ENCODE measurements at places on chromosomes 11 and 22.

GRCh38 chr11:64713016-64713707 is 9.8 kb downstream of the NRXN2 start:
- DNase-seq: no peak

DNA sequence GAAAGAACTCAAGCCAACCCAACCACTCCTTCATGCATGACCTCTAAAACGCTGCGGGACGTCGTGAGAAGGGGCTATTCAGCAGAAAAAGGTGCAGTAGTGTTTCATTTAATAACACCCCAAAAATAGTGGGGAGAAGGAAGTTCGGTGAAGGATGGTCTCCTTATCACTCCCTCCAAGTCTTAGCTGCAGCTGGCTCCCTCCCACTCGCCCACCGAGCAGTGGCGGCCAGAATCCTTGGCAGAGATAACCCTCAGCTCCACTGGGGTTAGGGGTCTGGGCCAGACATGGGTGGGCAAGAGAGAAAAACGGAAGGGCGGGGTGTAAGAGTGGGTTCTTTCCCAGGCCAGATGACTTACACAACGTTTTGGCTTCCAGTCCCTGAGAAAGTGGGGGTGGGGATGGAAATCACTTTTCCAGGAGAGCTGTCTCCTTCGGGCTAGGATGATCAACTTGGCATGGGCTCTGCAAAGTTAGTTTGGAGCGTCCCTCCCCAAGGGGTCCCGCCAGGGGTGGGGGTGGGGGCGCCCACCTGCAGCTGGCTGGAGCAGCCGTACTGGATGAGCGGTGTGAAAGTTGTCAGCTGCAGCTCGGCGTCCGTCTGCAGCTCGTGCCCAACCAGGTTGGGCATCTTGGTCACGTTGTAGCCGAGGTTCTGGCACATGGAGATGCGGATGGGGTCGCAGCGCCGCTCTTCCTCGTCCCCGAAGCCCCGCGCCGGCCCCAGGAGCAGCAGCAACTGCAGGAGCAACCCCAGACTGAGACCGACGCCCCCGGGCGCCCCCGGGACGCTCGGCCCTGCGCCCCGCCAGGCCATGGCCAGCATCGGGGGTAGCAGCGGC is 705 bp downstream of the FZD4 start:
- no peak for DNase-seq

GRCh38 chr11:62710001-62710345 is 2.5 kb downstream of the GNG3 start:
- no peak for DNase-seq

DNA sequence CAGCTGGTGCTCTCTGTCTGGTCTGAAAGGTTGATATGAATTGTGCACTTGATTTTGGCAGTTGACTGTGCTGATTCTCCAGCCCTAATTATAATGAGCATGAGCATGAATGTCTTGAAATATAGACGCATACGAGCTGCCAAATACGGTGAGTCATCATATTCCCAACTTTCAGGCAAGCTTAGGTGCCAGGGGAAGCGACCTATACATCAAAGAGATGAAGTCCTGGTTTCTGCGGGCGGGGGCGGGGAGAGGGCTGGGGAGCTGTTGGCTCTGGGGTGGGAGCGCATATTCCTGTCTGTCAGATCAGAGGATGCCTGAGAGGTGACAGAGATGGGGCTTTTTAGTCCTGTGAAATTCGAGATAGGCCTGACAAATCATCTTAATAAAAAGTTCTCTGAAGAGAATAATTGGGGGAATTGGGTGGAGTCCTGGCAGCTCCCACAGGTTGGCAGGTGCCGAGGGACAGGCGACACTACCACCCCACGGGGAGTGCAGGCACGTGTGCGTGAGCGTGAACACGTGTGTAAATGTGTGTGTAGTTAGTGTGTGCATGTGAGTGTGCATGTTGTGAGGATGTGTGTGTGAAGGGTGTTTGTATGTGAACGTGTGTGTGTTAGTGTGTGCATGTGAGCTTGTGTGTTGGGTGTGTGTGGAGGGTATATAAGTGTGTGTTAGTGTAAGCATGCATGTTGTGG is 865.3 kb downstream of the TBC1D22A start:
- no peak for DNase-seq

GRCh38 chr22:48729499-48730171 is 1098.0 kb downstream of the BRD1 start:
- no peak for DNase-seq

- no peak for DNase-seq
Measured at GRCh38 chr11:108965306-108966001, 300.6 kb downstream of the DDX10 start.

DNA sequence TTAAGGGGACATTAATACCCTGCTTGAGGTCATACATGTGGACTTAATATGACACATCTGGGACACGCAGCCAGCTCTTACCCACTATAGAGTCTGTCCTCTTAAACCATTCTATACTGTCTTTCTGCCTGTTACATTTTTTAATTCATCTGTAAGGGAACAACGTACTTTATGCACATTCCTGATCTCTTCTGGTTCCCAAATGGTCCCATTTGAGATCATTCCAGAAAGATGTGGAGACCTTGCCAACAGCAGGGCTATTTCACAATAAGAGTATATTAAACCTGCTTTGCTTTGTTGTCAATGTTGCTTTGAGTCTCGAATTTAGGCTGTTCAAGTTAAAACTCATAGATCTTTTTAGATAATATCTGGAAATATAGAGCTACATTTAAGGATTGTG is 332.2 kb upstream of the RAG2 start:
- no peak for DNase-seq

- no peak for DNase-seq
Measured at GRCh38 chr11:106446955-106447354, 369.5 kb downstream of the AASDHPPT start.

DNA sequence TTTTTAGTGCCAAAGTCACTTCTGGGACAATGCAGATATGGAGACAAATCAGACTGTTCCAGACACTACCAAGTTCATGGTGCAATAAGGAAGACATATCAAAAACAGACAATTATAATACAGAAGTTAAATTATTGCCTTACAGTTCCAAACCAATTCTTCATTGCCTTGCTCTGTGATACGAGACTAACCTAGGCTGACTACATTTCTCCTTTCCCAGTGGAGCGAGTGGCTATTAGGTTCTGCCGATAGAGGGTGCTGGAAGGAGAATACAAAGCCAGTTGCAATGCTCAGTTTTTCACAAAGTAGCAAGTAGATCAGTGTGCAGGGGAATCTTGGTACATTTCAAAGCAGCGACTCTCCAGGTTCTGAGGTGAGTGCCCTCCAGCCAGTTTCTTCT is 67.8 kb downstream of the FAM168A start:
- no peak for DNase-seq

- no peak for DNase-seq
Measured at GRCh38 chr11:15769203-15769602, 587.1 kb downstream of the SOX6 start.

- DNase-seq: no peak
Measured at GRCh38 chr22:39360674-39361413, 11.1 kb downstream of the SYNGR1 start.

- DNase-seq: no peak
Measured at GRCh38 chr11:78940500-78941225, 366.0 kb upstream of the NARS2 start.

DNA sequence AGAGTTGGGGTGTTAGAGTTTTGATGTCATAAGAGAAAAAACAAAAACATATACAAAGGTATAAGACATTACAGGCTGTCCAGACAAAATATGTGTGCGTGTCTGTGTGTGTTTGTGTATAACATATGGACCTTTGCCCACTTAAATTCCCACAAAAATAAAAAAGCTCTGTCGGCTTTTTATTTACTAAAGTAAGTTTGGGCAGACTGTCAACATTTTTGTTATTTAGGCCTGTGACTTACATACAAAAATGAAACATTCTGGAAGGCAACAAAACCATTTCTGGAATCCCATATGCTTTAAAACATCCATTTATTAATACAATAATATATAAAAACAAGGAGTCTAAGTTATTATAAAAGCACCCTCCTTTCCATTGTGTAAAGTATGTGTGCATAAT is 960.1 kb upstream of the FAT3 start:
- DNase-seq: no peak

GRCh38 chr11:3927129-3927796 is 71.8 kb downstream of the STIM1 start:
- no peak for DNase-seq

DNA sequence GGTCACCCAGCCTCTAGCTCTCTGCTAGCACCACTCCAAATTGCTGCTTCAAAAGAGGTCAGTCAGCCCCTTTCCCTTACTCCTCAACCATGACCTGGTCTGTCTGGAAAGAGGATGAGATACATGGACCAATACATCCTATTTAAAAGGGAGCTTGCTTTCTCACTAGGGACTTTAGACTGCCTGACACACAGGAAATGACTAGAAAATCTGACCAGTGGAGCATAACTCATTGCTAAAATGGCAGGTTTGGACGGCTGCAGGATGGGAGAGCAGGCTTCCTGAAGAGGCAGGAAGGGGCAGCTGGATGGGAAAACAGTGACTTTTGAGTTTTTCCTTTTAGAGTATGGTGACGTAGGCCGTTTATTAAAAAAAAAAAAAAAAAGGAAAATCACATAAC is 25.3 kb downstream of the STIM1 start:
- no peak for DNase-seq

DNA sequence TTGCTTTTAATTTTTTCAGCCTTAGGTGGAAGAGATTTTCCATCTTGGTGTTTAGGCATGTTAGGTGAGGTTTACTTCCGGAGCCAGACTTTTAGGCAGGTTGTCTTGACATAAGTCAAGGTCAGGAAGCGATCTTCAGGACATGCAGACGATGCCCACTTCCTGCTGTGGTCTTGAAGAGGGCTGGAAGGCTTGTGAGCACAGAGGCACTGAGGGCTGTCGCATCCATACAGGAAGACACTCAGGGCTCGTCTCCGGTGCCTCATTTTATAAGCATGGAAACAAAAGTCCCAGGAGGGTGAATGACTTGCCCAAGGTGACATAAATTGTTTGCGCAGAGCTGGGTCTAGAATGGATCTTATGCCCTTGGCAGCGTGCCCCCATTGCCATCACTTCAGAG is 30.8 kb downstream of the MARK2 start:
- peak; percentile 17 for DNase-seq

DNA sequence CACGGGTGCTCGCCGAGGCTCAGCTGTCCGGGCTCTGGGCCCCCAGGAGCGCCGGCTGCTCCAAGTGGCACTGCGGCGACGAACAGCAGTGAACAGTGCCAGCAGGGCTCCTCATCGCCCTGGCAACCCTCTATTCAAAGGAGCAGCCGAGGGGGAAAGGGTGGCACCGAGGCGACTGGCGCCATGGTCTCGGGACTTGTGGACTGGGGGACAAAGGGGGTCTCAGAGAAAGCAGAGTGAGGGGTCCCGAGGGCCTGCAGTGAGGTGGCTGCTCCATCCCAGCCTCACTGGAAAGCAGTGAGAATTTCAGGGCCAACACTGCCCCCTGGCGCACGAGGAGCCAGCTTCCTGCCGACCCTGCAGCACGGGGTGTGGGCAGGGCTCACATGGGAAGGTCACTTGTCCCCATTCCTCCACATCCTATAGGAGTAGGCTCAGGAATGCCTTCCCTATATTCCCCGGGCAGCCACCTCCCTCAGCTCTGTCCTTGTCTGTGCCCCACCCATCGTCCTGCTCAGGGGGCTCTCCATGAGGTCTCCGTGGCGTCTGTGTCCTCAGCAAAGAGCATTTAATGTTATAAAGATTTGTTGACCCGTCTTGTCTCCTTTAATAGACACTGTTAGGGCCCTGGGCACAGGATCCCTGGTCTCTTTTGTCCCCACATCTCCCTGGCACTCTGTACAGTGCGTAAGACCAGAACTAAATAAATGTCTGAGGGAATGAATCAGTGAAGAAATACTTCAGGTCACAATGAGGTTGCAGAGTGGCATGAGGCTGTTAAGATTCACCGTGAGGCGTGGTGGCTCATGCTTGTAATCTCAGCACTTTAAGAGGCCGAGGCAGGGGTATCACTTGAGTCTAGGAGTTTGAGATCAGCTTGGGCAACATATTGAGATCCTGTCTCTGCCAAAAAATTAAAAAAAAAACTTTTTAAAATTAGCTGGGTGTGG is 26.4 kb downstream of the LRFN4 start:
- DNase-seq: peak; percentile 27

DNA sequence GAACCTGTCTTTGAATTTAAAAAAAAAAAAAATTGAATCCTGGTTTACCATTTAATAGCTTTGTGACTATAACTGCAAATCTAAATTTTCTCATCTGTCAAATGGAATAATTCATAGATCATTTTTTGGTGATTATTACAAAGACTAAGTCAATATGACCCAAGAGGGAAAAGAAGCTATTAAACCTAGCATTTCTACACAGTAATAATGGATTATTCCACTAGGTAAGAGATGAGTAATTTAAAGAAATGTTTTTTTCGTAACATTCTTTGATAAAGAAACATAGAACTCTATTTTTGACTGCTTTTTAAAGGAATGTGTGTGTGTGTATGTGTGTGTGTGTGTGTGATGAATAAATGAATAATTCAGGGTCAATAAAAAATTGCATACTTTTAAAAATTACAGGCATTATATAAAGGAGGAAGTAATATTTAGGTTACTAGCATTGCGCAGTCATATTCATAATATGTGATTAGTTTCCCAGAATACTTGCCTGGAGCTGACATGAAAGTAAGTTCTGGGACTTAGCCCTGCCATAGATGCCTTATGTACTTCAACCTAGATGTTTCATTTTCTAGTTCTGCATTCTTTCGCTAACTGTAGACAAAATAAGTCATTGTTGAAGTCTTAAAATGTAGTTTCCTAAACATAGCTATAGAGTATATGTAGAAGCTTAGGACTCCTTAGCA is 72.9 kb downstream of the TMEM135 start:
- no peak for DNase-seq

DNA sequence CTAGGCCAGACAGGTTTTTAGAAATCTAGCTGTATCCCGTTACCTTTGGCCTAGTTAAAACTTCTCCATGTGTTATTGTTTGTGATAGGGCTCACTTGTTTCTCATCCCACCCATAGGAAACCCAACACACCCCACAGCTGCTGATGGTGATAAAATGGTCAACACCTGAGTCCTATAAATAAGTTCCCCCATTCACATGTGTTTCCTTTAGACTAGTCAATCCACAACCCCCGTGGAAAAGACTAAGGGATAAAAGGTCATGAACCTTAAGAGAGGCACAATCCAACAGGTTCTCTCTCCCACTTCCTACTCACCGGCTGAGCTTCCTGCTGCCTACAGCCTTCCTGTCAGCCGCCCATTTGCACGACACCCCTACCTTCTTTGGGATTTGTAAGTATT is 768.4 kb downstream of the JRKL start:
- DNase-seq: no peak

DNA sequence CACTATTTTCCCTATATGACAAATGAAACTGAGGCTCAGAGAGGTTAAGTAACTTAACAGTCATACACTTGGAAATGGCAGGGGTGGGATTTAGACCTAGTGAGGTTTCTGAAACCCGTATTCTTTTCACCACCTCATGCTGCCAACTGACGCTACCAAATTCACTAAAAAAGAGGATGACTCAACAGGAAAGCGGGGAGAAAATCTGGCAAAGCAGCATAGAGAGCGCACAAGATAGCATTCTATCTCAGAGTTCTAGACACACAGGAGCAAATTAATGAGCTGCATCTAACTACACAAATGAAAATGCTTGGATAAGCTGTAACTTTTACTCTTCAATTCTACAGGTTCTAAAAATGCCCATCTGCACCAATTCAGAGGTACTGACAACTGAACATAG is 136.4 kb downstream of the RBFOX2 start:
- DNase-seq: no peak

- DNase-seq: no peak
Measured at GRCh38 chr22:38756711-38757463, 1.1 kb upstream of the SUN2 start.

Measured in stimulated activated CD8-positive, alpha-beta memory T cell treated with anti-CD3 and anti-CD28 coated beads, Interleukin-4, amount 100 ng/mL, for 1 hour (primary cell).